Left ventricle myocardium superior (tissue), 1 donor: ENCODE measurements at places on chromosomes 7 and 10.

- no peak for DNase-seq
Observed at GRCh38 chr10:29055101-29055500, 233.8 kb upstream of the LYZL1 start.

- DNase-seq: no peak
Observed at GRCh38 chr10:97076781-97077180, 109.0 kb downstream of the SLIT1 start.

- DNase-seq: no peak
Observed at GRCh38 chr7:98970016-98970615, 91.8 kb downstream of the TRRAP start.

DNA sequence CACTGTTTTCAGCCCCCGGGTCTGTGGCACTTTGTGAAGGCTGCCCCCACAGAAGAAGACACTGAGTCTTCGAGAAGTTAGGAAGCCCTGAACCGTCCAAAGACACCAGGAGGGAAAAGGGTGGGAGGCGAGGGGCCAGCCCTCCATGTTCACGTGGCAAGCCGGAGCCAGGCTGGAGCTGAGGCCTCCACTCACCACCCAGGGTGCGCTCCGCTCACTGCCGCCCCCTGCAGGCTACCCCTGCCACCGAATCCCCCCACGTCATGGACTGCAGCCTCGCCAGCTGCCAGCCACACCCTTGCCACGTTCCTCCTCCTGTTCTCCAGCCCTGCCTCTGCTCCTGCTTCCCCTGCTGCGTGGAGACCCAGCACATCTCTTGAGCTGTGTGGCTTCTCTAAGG lies 59.0 kb upstream of the EN2 start:
- DNase-seq: no peak

GRCh38 chr10:110600487-110601101 lies 33.1 kb downstream of the SMC3 start:
- DNase-seq: no peak

- no peak for DNase-seq
Observed at GRCh38 chr7:46393142-46393541, 472.1 kb upstream of the IGFBP3 start.

GRCh38 chr7:36686499-36686898 lies 37.8 kb downstream of the AOAH start:
- no peak for DNase-seq

- DNase-seq: no peak
Observed at GRCh38 chr7:127798023-127798422, 146.0 kb downstream of the SND1 start.

- DNase-seq: no peak
Observed at GRCh38 chr10:92695679-92696605, 6.2 kb downstream of the HHEX start.

DNA sequence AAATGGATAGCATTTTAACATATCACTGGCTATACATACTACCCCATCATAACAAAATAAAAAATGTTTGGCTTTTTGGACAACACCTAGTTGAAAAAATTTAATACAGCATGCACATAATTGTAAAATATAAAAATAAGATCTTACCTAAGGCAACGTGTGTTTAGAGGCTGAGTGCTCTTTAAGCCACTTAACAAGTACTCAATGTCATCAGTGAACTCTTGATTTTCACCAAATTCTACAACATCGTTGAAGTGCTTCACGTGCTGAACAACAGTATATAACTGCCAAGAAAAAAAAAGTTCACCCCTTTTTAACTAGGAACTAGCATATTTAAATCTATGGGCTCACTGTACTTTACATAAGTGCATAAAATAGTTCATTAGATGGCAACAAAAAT lies 49.5 kb downstream of the WAPL start:
- DNase-seq: no peak

GRCh38 chr10:103067956-103068355 lies 125.1 kb downstream of the NT5C2 start:
- no peak for DNase-seq

GRCh38 chr7:72337390-72338167 lies 74.6 kb downstream of the CALN1 start:
- DNase-seq: no peak

- no peak for DNase-seq
Observed at GRCh38 chr7:144437370-144438191, 34.1 kb upstream of the NOBOX start.
